Lower lobe of right lung (tissue), 2 donors: ENCODE measurements at places on chromosomes 5 and 9. TPM values are rescaled to one million over a fixed set of nuclear protein-coding genes. Genes with fewer than 3 reads are reported as not detected.
A peak's percentile ranks its signal among the peaks of the same experiment; 100 is the strongest.

The C9orf43 gene
- 0.35 TPM for total RNA-seq

The TRAF1 gene
- 5.8 TPM for total RNA-seq

The BHMT2 gene
- 3.9 TPM for total RNA-seq

The HMGXB3 gene
- 28.3 TPM for total RNA-seq

The TMEM250 gene
- 31.2 TPM for total RNA-seq

The KIF20A gene
- 1.2 TPM for total RNA-seq

The INSL6 gene
- total RNA-seq, result not detected

The PLAA gene
- 23.1 TPM for total RNA-seq

The CXCL14 gene
- 42.4 TPM for total RNA-seq

DNA sequence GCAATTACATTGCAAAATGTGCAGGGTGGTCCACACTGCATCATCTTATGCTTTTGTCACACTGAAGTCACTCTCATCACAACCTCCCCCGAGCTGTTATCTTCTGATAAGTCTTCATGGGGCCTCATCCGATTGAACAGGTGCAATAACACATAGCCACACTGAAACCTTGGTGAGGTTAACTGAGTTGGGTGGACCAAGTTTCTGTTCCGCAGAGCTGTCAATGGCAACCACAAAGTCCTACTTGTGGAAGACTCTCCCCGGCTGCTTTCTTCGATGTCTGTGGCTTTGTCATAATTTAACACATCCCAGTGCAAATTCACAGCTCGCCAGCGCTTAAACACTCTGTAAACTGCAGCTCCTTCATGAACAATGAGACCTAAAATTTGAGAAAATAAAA lies 112.2 kb downstream of the MARCHF11 start:
- no peak for DNase-seq

DNA sequence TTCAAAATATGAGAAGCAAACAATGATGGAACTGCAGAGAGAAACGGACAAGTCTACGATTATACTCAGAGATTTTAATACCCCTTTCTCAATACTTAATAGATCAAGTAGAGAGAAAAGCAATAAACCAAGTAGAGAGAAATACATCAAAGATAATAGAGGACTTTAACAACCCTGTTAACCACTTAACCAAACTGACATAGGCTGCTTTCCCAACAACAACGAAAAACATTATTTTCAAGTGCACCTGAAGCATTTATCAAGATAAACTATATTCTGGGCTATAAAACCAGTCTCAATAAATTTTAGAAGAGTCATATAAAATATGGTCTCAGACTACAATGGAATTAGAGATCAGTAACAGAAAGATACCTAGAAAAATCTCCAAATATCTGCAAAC lies 67.4 kb downstream of the GNAQ start:
- no peak for DNase-seq

GRCh38 chr9:4305065-4305985 lies 5.5 kb upstream of the GLIS3 start:
- DNase-seq, result no peak

DNA sequence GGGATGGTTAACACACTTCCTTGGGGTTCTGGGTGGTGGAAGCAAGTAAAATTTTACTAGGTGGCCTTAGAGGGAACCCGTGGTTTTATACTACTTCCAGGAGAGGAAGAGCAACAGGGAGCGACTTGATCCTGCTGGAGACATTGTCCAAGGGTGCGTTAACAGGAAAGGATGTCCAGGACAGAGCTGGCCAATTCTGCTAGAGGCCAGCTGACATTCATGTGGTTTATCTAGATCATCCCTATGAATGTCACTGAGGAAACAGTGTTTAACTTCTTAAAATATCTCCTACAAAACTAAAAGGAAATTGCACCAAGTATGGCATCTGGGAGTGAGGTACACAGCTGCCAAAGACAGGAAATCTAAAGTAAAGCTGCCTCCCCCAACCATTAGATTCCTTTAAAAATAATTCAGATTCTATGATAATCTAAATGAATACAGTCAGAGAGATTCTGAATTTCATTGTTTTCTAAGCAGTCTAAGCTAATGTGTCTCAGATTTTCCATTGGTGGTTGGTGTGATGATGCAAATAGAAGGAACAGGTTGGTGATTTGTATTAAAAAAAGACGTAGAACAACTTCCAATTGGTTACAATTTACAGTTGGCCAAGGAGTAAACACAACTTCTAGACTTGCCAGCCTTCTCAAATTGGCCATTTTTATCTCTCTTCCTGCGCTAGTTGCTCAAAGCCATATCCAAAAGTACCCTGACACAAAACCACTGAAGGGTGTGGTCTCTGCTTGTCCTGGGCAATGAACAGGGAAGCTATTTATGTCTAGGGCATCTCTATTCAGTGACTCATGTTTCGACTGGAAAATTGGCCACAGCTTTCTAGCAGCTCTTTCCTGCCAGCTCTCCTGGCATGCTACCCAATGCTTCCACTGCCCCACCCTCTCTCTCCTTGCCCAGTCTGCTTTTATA lies 574.7 kb upstream of the MEF2C start:
- DNase-seq, result no peak

GRCh38 chr5:14144586-14145434 lies 1.7 kb downstream of the TRIO start:
- peak; percentile 73 for DNase-seq

GRCh38 chr5:125401724-125402622 lies 655.5 kb upstream of the ZNF608 start:
- DNase-seq, result no peak

- DNase-seq, result no peak
Observed at GRCh38 chr9:115115924-115116323, 2.0 kb downstream of the TNC start.

- DNase-seq, result no peak
Observed at GRCh38 chr5:139157556-139157955, 40.6 kb downstream of the SIL1 start.

- DNase-seq, result no peak
Observed at GRCh38 chr5:139744471-139745131, 51.0 kb upstream of the PSD2 start.

DNA sequence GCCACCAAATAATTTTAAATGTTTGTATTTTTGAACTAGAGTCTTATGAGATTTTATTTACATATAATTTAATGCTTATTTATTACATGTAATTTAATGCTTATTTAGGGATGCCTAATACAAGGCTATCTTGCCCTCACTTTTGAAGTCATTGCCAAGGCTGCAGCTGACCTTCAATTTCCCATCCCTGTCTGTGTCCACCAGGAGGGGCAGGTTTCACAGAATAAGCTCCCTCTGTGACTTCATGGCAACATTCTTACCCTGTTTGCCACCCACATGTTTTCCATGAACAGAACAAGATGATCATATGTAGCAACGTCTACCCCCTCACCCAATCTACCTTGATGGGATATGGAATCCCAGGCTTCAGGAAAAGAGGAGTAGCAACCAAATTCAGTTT lies 27.0 kb downstream of the C5 start:
- no peak for DNase-seq

- no peak for DNase-seq
Observed at GRCh38 chr5:128546658-128547281, 8.7 kb upstream of the FBN2 start.

DNA sequence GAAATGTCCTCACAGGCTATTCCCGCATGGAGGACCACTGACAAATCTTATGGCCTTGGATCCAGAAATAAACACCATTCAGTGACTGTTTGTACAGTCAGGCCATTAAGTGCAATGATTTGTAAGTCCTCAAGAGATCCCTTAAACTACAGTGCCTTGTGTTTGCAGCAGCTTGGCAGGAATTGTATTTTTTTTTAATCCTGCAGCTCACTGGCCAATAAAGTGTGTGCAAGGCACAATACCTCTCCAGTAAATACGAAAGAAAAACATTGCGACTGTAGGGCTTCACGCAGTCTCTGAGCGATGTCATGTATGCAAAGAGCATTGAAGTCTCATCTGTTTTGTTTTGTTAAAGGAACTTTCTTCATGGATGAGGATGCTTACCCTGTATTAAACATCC lies 74.2 kb upstream of the TUSC1 start:
- DNase-seq, result no peak

GRCh38 chr9:81035171-81035570 lies 654.2 kb downstream of the TLE1 start:
- DNase-seq, result no peak

DNA sequence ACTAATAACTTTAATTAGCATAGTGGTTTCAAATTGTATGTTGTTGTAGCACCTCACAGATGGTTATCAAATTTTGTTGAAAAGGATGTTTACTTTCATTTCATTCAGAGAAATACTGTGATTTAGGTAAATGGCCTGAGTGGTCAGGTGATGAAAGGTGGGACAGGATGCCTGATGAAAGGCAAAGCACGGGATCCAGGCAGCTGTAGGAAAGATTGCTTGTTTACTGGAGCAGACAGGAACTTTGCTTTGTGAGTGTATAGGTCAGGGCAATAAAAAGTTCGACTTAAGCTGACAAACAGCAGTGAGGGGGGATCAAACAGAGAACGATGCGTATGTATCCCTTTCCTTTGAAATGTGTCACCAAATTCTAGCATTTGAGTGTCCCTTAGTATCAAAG lies 19.0 kb downstream of the KIAA1958 start:
- no peak for DNase-seq

DNA sequence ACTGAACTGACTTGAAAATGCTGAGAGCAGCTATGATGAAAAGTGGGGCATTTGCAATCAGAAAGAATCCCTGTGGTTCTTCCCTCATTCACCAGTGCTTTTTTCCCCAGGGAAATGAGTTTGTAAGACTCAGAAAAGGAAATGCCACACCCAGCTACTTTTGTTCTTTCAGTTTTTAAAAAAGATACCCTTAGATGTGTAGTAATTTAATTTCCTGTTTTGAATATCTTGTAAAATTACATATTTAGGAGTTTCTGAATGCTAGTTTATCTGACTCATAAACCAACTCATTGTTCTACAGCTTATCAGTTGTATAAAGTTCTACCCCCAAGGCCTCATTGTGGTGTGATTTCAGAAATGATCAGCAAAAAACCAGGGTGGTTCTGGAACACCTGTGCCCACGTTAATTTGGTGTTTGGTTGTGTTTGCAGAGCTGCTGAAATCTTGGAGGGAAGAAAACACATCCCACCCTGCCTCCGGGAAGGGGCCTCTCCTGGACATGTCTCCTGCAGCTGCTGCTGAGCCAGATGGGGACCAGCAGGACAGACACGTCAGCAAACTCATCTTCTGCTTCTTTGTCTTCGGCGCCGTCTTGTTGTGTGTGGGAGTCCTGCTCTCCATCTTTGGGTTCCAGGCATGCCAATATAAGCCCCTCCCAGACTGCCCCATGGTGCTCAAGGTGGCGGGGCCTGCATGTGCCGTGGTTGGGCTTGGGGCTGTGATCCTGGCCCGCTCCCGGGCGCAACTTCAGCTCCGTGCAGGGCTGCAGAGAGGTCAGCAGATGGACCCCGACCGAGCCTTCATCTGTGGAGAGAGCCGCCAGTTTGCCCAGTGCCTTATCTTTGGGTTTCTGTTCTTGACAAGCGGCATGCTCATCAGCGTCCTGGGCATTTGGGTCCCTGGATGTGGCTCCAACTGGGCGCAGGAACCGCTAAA lies 2.8 kb downstream of the TMEM171 start:
- no peak for DNase-seq

DNA sequence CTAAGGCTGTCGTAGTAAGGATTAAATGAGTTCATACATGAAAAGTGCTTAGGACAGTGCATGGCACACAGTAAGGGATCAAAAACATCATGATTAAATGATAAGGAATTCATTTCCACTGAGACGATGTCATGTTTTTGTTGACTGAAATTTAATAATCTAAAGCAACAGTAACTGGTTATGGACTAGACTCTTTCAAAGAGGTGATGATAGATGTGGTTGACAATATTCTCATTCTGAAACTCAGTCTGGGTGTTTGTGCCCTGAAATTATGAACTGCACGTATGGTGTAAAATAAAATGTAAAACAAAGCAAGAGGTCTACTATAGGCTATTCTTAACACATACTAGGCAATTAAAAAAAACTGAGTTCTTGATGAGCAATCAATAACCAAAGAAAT lies 280.0 kb downstream of the DENND1A start:
- no peak for DNase-seq

DNA sequence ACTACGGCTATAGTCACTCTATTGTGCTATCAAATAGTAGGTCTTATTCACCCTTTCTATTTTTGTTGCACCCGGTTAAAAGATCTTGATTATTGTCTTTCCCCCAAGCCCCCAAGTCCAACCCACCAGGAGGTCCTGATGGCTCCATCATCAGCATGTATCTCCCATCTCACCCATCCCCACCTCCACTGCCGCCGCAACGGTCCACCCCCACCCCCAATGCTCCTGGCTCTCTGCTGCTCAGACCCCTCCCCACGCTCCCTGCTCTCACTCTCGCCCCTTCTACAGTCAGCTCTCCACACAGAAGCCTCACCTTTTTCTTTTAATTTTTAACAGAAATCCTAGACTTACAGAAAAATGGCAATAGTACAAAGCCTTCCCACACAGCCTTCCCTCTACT lies 51.5 kb upstream of the SH3PXD2B start:
- no peak for DNase-seq

DNA sequence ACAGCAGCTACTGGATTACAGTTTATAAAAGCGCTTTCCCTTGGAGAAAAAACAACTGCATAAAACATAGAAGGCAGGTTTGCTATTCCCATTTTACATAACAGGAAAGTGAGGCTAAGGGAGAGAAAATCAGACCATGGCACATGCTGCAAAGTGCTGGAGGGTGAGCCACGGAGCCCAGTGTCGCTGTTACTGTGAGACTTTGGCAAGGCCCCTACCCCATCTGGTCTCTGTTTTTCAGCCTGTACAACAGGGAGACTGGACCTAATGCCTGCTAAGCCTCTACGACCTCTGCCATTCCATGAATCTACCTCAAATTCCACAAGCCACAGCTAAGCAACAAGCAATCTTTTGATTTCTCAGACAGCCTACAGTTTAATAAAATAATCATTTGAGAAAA lies 139.2 kb downstream of the GABBR2 start:
- DNase-seq, result no peak

DNA sequence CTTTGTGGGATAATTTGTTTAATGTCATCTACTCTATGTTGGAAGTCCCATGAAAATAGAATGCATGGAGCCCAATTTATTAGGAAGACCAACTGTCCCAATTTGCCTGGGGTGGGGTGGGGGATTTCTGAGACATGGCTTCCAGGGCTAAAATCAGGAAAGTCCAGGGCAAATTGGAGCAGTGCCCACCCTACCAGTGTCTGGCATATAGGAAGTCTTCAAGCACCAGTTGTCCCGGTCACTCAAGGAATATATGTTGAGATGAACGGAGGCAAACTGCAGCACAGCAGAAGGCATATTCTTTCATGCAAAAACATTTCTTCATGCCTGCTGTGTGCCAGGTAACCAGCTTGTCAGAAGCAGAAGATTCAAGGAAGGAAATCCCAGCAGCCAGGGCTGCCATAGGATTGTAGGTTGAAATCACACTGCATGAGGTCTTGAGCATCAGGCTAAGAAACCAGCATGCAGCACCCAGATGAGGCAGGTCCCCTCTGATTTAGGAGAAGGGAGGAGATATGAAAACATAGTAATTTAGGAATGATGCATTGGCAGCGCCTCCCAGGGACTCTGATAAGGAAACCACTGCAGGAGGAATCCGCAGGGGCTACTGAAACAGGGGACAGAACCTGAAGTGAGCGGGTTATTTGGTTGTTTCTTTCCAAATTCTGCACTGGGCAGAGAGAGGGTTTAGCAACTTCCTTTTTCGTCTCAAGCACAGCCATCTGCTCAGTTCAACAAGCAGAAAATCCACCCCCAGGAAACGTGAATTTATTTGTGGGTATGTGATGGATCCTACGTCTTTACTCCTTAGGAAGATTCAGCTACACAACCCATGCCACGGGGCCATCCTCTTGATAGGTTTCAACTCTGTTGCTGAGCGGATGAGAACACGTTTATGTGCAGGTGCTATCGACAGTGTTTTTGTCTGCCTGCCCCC lies 112.6 kb upstream of the CPEB4 start:
- no peak for DNase-seq
